ENCODE measurements at places on chromosomes 3 and 15.

DNA sequence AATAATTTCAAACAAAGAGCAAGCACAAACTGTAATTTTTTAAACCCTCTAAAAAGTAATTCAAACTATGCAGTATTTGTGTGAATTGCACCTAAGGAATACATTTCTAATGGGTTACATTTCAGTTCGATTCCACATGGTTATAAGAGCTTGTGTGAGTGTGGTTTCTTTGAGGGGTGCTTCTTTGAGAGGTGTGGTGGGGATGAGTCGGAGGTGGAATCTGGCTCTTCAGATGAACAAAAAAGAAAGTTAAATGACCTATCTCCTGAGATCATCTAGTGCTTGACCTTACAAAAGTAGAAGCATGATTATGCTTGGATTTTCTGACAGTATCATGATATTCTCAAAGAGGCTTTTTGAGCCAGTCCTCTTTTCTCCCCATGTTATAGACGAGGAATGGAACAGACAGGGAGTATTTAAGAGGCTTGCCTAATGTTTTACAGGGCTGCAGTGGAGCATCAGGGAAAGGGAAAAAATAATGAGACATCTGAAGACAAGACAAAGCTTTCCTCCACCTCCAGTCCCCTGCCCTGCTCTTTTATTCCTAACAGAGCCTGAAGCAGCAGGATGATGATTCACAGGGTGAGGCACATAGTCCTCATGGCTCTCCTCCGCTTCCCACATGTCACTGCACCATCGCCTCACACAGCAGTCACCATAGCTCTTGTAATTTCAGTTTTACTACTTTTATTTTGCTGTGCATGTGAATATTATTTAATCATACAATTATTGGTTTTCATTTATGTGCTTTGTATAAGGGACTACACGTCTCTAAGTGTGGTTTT is 82.0 kb downstream of the LYSMD4 start:
- DNase-seq: no peak

DNA sequence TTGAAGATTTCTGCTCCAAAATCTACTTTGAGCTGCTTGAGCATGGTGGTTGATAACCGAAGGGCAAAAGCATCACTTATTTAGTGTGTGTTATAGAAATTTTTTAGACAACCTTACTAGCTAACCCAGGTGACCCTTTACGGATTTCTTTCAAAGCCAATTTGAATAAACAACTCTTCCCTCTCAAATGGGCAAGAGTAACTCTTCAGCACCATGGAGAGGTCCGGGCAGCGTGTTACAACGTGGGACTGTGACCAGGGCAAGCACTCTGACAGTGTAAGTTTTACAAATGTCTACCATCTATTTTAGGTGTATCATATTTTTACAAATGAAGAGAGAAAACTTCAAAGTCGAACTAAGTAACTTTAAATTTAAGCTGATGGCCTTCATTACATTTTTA is 471.8 kb downstream of the MFSD1 start:
- peak; percentile 38 for DNase-seq

DNA sequence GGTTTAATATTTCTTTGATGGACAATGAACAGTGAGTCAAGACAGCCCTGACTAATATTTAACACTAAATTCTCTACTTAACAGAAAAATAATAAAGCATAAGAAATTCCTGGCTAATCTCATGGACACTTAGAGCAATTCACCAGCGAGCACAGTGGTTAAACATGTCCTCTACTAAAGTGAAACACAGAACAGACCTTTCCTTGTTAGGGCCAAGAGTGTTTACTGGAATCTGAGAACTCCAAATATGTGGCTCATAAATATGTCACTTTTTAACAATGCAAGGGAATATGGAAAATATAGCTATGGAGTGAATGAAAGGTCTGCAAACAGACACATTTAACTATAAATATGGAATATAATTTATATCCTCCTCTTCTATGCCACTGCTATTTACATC is 18.6 kb upstream of the IGSF10 start:
- no peak for DNase-seq

DNA sequence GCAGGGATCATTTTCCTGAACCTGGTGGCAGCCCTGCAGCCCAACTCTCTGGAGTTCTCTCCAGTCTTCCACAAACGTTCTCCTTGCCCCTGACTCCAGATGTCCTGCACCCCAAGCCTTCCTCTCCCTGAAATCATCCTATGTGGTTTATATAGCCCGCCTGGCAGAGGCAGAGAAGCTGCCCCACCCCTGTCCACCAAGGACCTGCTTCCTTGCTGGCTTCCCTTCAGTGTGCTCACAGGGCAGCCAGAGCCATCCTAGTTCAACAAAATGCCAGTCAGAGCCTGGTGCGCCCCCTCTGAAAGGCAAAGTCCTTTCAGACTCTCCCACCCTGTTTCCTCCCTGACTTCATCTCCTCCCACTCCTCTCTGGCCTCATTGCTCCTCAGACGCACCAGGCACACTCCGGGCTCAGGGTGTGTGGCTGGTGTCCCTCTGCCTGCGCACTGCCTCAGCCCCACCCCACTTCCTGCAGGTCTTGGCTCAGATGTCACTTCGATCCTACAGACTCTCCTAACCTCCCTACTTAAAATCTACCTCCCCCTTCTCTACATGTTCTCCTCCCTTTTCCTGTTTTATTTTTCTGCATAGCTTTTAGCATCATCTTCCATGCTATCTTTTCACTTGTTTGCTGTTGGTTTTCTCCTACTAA is 5.9 kb downstream of the KBTBD13 start:
- DNase-seq: no peak

DNA sequence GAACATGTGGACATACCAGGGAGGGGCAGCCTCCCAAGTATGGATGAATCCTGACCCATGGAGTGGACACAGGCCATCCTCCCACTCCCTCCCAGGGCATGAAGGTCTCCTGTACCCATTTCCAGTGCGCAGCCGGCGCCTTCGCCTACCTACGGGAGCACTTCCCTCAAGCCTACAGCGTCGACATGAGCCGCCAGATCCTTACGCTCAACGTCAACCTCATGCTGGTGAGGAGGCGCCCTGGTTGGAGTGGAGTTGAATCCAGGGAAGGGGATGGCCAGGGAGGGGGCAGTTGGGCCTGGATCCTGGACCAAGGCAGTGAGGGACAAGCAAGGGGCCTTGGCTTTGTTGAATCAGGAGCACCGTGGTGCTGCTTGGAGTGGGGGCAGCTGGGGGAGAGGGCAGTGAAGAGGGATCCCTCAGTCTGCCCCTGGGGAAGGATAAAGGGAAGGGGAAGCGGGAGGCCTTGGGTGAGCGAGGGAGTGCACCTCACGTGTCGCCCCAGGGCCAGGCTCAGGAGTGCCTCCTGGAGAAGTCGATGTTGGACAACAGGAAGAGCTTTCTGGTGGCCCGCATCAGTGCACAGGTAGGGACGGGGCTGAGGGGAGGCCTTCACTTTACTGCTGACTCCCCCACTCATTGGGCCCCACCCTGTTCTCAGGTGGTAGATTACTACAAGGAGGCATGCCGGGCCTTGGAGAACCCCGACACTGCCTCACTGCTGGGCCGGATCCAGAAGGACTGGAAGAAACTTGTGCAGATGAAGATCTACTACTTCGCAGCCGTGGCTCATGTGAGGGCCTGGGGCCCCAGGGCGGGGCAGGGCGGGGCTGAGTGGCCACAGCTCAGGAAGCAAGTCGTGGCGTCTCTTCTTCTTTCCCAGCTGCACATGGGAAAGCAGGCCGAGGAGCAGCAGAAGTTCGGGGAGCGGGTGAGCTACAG is 25.3 kb downstream of the PTPN23 start:
- DNase-seq: no peak

DNA sequence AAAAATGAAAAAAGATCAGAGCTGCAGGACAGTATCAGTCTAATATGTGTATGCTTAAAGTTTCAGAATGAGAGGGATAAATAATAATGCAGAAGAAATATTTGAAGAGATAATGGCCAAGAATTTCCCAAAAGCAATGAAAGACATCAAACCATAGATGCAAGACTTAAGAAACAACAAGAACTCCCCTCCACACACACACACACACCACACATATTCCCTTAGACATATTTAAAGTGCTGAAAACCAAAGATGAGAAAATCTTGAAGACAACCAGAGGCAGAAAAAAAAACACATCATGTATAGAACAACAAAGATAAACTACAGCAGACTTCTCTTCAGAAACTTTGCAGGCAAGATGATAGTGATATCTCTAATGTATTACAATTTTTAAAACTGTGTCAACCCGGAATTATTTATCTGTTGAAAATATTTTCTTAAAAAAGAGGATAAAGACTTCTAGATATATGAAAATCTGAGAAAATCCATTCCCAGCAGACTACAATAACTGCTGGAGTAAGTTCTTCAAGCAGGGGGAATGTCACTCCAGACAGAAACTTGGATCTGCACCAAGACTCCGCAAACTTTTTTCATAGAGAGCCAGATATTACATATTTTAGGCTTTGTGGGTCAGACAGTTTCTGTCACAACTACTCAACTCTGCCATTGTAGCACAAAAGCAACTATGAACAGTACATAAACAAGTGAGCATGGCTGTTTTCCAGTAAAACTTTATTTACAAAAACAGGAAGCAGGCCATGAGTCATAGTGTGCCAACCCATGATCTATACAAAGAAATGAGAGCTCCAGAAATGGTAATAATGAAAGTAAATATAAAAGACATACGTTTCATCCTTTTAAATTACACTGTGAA is 223.4 kb upstream of the CGNL1 start:
- no peak for DNase-seq

DNA sequence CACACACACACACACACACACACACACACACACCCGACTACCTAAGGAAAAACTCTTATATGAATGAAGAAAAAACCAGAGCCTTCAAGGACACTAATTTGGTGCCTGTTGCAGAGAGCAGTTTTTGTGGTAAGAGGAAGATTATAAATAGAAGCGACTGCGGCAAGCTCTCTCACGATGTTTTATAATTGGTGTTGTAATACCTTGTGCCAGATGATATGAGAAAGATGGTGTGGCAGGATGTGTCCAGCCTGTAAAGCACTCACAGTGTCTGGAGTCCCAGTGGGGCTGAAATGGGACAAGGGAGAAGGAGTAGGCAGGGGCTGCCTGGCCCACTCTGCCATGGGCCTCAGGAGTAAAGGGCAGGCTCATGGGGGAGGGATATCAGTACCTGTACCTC is 839.9 kb downstream of the AGBL1 start:
- no peak for DNase-seq

- no peak for DNase-seq
Measured at GRCh38 chr3:193078996-193079753, 161.5 kb upstream of the MB21D2 start.

Measured in left renal pelvis (tissue), 4 donors.